ENCODE measurements at places on chromosomes 1 and 21. TPM values are rescaled to one million over a fixed set of nuclear protein-coding genes. Genes with fewer than 3 reads are reported as not detected.

Gene TSACC
- total RNA-seq = 2.4 TPM

Gene LPGAT1
- total RNA-seq = 11.1 TPM

Gene C1orf116
- total RNA-seq = 72.0 TPM

Gene TFF2
- total RNA-seq = not detected

Gene LRRC38
- total RNA-seq = not detected

Gene PGLYRP3
- 6.0 TPM for total RNA-seq

Gene IL22RA1
- 2.1 TPM for total RNA-seq

Gene NCSTN
- 57.1 TPM for total RNA-seq

Gene PTGFRN
- 134 TPM for total RNA-seq

Gene PLA2G2D
- not detected for total RNA-seq

Gene UQCRHL
- total RNA-seq = 2.6 TPM

Gene C1orf141
- not detected for total RNA-seq

Gene OR10Z1
- total RNA-seq = not detected

Gene MPL
- not detected for total RNA-seq

Gene RHEX
- total RNA-seq = not detected

Gene RPE65
- total RNA-seq = not detected

Gene NR1I3
- not detected for total RNA-seq

Gene MACF1
- total RNA-seq = 78.6 TPM

Gene ZNF683
- total RNA-seq = not detected

Gene MARK1
- 6.0 TPM for total RNA-seq

Gene OR2M3
- total RNA-seq = not detected

Gene SLC25A34
- 0.14 TPM for total RNA-seq

Gene CDKN2C
- 6.4 TPM for total RNA-seq

Gene CENPF
- 39.8 TPM for total RNA-seq

Gene DCLRE1B
- 6.8 TPM for total RNA-seq

Gene SLC9C2
- not detected for total RNA-seq

Gene KRTAP21-2
- total RNA-seq = not detected

Gene C4BPA
- total RNA-seq = not detected

Gene CCDC24
- 6.4 TPM for total RNA-seq

Gene MATN1
- total RNA-seq = not detected

Gene KCNK1
- total RNA-seq = 13.4 TPM

Gene KRTCAP2
- 130 TPM for total RNA-seq

Gene ADGRL4
- 0.21 TPM for total RNA-seq

Gene EPHA10
- total RNA-seq = 0.07 TPM

Gene SPRR2D
- 14.5 TPM for total RNA-seq
